Articular chondrocyte of knee joint (primary cell): ENCODE measurements at places on chromosomes 7 and 10. TPM values are rescaled to one million over a fixed set of nuclear protein-coding genes. Genes with fewer than 3 reads are reported as not detected.

GATA3 gene
- 0.11 TPM in 1 of 2 replicates, not detected in the other for total RNA-seq

SDHAF3 gene
- 8.2 and 10.3 TPM in 2 replicates for total RNA-seq

ODAD2 gene
- total RNA-seq: 1.0 and 1.3 TPM in 2 replicates

CCDC3 gene
- total RNA-seq: 0.76 and 2.2 TPM in 2 replicates

CHN2 gene
- total RNA-seq: 0.32 TPM in 1 of 2 replicates, not detected in the other

DPYSL4 gene
- total RNA-seq: 2.4 and 6.9 TPM in 2 replicates

CH25H gene
- 2.1 and 4.8 TPM in 2 replicates for total RNA-seq

NODAL gene
- total RNA-seq: not detected in 2 replicates

C10orf105 gene
- total RNA-seq: 1.8 and 2.9 TPM in 2 replicates

MMRN2 gene
- total RNA-seq: 5.2 and 6.1 TPM in 2 replicates

TSPAN13 gene
- 0.39 and 1.4 TPM in 2 replicates for total RNA-seq

EBLN1 gene
- total RNA-seq: not detected in 2 replicates

TAS2R40 gene
- total RNA-seq: not detected in 2 replicates

MYPN gene
- 12.0 and 14.4 TPM in 2 replicates for total RNA-seq

CLCN1 gene
- total RNA-seq: not detected in 2 replicates

CYP2C19 gene
- total RNA-seq: 0.11 TPM in 1 of 2 replicates, not detected in the other

HYCC1 gene
- 85.2 and 101 TPM in 2 replicates for total RNA-seq

ANKRD16 gene
- total RNA-seq: 6.2 and 8.8 TPM in 2 replicates

ADIRF gene
- 50.6 and 78.0 TPM in 2 replicates for total RNA-seq

ELFN1 gene
- 2.3 and 3.9 TPM in 2 replicates for total RNA-seq

IFIT1 gene
- 33.3 and 45.0 TPM in 2 replicates for total RNA-seq

OR2A5 gene
- total RNA-seq: not detected in 2 replicates

UPK3B gene
- 0.52 and 0.54 TPM in 2 replicates for total RNA-seq

TAS2R3 gene
- 2.9 and 4.1 TPM in 2 replicates for total RNA-seq

SLC39A12 gene
- under 0.01 TPM in 1 of 2 replicates, not detected in the other for total RNA-seq

TRPV5 gene
- total RNA-seq: not detected in 2 replicates

ANKRD61 gene
- 0.11 TPM in 1 of 2 replicates, not detected in the other for total RNA-seq
